CD4-positive, alpha-beta T cell treated with Interleukin-4 for 1 hour (primary cell): ENCODE measurements at places on chromosomes 7 and 10.

DNA sequence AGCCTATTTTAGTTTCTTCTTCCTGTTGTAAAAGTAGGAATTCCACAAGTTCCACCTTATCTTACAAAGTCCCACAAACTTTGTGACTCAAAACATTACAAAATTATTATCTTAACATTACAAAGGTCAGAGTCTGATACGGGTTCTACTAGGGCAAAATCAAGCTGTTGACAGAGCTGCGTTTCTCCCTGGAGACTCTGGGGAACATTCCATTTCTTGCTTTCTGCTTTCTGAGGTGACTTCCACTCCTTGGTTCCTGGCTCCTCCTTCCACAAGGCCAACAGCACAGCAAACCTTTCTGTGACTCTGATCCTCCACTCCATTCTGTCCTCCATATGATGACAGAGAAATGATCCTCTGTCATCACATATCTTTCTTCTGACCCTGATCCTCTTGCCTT lies 10.6 kb downstream of the OR2F1 start:
- no peak for DNase-seq

DNA sequence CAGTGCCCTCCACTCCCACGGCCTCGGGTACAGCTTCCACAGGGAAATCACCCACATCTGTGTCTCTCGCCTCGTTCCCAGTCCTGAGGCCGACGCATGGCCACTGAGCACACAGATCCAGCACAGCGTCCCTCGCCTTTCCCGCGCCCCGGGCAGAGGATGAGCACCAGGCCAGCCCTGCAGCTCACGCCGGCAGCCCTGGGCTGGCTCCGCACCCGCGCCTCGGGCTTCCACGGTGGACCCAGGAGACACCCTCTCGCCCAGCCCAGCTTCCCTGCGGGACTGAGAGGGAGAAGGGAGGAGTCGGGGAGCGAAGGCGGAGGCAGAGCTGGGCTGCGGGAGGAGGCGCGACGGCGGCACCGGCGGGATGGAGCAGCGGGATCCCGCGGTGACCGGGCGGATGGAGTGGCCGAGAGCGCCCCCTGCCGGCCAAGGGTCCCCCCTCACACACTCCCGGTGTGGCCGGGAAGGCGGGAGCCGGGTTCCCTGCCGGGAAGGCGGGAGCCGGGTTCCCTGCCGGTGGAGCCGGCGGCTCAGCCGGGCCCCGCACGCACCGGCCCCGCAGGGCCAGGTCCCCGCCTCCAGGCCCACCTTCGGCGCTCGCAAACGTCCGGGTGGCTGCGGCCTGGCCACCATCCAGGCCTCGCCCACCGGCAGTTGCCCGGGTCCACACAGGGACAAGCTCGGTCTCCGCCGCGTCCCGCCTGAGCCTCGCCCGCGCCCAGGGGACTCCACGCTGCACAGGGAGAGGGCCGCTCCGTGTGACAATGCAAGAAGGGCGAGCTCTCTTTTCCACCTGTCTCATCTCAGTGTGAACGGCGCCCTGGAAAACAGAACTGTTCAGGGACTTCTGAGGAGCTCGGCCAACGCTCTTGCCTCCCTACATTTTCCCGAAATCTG lies 110.3 kb upstream of the LANCL2 start:
- DNase-seq, result peak; percentile 63

- DNase-seq, result no peak
Measured at GRCh38 chr7:133530682-133531081, 277.8 kb downstream of the EXOC4 start.

- DNase-seq, result peak; percentile 46
Measured at GRCh38 chr10:44968500-44969400, 9.1 kb downstream of the RASSF4 start.

DNA sequence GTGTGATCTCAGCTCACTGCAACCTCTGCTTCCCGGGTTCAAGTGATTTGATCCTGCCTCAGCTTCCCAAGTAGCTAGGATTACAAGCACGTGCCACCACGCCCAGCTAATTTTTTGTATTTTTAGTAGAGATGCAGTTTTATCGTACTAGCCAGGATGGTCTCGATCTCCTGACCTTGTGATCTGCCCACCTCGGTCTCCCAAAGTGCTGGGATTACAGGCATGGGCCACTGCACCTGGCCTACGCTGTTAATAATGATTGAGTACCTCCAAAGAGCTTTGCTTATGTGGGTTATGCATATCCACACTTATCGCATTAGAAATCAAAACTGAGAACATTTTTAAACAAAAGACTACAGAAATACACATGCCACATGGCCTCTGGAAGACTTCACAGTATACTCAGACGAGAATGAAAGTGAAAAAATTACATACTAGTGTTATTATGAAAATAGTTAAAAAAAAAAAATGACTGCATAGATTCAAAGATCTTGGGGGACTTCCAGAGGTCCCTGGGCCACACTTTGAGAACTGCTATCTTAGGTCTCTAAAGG lies 25.4 kb downstream of the RPP38 start:
- no peak for DNase-seq

- DNase-seq, result no peak
Measured at GRCh38 chr7:157077986-157078644, 60.6 kb upstream of the UBE3C start.

- no peak for DNase-seq
Measured at GRCh38 chr7:22934023-22934422, 79.9 kb downstream of the HYCC1 start.

DNA sequence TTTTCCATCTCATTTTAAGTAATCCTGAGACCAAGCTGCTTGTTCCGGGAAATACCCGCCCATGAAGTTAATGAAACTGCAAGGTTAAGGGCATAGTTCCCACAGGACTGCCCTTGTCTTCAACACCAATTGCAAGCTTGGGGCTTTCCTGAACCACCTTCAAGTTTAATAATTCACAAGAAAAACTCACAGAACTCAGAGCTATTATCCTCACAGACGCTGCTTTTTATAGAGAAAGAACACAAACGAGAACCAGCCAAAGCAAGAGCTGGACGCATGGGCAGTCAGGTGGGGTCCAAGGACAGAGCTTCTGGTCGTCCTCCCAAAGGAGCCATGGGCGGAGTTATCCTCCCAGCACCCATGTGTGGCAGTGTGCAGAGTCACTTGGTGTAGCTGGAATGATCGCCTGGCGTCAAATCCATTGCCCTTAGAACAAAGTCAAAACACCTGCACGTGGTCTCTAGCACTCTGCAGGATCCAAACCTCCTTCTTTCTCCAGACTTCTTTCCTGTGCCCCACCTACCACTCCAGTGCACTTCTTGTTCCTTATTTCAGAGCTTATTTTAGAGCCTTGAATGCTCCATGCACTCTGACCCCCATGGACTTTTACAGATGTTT lies 56.7 kb downstream of the SNX10 start:
- DNase-seq, result no peak

- no peak for DNase-seq
Measured at GRCh38 chr10:131728286-131729228, 172.3 kb upstream of the PPP2R2D start.

DNA sequence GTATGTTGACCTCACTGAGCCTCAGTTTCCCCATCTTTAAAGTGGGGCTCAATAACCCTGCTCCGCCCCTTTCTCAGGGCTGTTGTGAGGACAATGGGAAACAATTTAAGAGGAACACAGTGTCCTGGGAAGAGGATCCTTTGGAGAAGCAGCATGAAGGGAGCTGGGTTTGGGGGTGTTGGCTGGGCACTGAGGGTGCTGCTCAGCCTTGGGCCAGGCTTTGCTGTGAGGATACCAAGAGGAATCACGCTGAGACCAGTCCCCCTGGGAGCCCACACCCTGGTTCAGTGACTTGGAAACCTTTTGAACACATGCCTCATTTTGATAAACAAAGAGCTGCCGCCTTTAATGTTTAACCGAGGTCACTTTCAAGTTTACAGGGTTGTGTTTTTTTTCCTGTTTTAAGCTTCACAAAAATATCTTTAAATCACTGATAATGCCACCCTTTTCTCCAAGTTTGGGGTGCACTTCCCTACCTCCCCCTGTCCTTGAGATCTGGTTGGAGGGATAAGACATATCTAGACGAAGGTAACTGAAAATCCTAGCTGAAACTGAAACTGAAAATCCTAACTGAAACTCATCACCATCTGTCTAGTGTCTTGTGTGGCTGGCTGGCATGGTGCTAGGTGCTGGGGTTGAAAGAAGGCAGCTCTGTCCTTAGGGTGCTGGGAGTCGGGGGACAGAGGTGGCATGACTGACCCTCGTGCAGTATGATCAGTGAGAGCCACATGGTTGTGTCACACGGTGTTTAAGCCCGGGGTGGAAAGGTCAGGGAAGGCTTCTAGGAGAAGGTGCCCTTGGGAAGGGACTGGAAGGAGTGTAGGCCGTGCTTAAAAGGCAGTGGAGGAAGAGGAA lies 27.7 kb downstream of the ZNF775 start:
- peak; percentile 52 for DNase-seq

DNA sequence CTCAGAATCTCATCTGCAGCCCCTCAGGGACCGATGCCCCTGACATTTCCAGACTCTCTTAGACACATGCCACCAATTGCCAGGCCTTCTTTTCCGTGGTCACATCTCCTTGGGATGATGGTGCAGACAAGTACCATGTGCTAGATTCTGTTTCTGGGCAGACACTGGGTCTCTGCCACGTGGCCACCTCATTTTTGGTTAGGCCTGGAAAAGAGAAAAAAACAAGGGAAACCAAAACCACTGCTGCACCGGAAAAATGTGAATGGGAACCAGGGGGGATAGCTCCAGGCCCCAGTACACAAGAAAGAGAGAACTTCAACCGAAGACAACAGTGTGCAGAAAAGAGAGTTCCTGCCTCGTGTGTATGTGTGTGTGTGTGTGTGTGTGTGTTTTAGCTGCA lies 23.0 kb upstream of the MXI1 start:
- no peak for DNase-seq

- DNase-seq, result no peak
Measured at GRCh38 chr7:135957627-135958026, 19.5 kb downstream of the MTPN start.

DNA sequence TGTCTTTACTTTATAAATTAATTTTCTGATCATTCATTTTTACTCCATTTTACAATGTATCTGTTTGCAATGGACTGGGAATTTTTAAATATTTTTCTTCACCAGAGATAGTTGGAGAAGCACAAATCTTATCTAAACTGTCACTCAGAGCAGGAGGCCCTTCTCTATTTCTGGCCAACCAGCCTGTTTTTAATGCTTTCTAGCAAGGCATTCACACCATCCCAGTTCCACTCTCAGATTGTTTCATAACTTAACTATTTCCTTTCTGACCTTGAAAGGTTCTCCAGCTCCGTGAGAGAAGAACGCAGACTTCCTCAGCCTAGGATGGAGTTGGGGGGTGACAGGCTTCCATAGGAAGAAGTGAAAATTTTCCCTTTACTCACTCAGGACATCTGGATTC lies 155.8 kb downstream of the SKIDA1 start:
- no peak for DNase-seq

DNA sequence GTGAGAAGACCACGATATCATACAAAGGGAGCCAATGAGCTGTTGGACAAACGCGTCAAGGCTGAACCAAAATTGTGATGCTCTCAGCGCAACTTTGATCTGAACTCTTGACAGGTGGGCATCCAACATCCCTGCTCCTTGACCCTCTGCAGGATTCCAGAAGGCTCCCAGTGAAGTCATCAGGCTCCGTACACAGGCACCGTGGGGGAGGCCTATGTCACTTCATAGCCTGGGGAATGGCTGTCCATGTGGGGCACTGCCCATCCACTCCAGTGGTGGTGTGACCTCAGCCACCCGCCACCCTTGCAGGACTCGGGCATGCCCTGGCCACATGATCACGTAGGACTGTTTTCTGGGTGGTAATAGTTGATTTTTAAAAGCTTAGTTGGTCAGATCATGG lies 233.8 kb upstream of the GRB10 start:
- no peak for DNase-seq

GRCh38 chr7:38257350-38257677 lies 16.1 kb downstream of the TARP start:
- DNase-seq, result no peak
